ENCODE measurements at places on chromosomes 3 and 15.

DNA sequence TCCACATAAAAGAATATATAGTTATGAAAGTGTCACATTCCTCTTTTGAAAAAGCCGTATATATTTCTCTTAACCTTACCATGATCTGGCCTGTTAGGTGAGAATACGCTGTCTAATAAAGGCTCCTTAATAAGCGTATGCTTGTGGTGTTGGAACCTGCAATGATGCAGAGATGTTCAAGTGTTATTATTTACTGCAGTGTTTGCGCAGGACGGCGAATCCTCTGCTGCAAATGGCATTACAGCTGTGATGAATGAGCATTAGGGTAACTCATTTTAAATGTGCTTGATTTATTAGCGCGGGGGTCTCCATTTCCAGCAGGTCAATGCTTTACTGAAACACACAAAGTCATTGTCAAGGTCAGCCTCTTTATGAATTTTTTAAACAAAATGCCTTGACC lies 94.6 kb downstream of the CDIN1 start:
- no peak for DNase-seq

DNA sequence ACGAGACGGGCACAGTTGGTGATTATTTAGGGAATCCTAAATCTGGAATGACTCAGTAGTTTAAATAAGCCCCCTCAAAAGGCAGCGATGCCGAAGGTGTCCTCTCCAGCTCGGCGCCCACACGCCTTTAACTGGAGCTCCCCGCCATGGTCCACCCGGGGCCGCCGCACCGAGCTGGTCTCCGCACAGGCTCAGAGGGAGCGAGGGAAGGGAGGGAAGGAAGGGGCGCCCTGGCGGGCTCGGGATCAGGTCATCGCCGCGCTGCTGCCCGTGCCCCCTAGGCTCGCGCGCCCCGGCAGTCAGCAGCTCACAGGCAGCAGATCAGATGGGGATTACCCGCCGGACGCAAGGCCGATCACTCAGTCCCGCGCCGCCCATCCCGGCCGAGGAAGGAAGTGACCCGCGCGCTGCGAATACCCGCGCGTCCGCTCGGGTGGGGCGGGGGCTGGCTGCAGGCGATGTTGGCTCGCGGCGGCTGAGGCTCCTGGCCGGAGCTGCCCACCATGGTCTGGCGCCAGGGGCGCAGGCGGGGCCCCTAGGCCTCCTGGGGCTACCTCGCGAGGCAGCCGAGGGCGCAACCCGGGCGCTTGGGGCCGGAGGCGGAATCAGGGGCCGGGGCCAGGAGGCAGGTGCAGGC lies 318.0 kb downstream of the FGF12 start:
- DNase-seq: peak; percentile 48

DNA sequence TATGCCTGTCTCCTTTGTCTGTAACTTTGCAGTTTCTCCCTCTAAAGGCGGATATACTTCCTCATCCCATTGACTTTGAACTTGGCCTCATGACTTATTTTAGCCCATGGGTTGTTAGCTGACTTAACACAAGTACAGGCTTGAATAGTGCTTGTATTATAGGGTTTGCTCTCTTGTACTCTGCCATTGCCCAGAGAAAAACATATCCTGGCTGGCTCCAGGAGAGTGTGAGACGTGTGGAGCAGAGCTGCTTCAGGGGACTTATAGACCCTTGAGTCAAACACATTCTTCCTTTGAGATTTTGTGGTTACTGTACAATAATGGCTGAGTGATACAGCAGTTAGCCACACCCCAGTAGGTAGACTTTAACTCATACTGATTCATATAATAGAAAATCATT lies 124.0 kb downstream of the RAP2B start:
- no peak for DNase-seq

DNA sequence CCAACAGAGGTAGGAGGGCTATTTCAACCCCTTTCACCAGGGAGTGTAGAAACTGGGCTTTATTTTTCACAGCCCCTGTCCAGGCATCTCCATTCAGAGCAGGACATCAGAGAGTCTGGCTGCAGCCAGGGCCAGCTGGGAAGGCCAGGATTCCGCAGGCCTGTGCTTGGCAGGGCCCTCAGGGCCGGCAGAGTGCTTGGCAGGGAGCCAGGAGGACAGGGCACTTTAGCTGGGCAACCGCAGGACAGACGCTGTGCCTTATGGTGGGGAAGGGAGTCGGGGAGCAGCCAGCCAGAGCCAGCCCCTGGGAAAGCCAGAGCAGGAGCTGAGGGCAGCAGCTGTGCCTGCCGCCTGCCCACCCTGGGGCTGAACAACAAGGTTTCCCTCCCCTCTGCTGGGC lies 34.5 kb upstream of the IQCF6 start:
- DNase-seq: no peak

DNA sequence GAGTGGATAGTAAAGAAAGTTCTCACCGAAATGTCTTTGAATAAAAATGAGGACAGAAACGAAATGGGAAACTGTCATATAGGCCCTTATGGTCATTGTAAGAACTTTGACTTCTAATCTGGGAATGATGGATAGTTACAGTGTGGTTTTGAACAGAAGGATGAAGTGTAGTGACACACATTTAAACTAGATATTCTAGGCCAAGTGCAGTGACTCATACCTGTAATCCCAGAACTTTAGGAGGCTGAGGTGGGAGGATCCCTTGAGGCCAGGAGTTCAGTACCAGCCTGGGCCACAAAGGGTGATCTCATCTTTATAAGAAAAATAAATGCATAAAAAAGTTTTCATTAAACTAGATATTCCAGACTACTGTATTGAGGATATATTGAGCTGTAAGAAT lies 452.8 kb downstream of the ROBO1 start:
- DNase-seq: no peak

DNA sequence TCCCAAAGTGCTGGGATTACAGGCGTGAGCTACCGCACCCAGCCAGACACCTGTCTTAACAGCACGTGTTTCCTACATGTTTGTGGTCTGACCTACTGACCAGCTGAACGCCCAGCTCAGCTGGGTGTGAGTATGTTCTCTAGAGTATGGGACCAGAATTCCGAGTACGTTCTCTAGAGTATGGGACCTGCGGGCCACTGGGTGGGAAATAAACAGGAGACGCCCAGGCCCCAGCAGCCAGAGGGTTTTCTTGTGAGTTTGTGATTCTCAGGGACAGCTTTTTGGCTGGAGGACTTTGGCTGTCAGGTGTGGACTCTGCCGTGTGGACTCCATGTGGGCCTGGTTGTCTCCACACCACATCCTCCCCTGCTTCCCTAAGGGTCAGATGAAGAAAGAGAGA lies 87.3 kb downstream of the CHRD start:
- DNase-seq: no peak

- no peak for DNase-seq
Observed at GRCh38 chr3:17983106-17983505, 240.7 kb upstream of the TBC1D5 start.

DNA sequence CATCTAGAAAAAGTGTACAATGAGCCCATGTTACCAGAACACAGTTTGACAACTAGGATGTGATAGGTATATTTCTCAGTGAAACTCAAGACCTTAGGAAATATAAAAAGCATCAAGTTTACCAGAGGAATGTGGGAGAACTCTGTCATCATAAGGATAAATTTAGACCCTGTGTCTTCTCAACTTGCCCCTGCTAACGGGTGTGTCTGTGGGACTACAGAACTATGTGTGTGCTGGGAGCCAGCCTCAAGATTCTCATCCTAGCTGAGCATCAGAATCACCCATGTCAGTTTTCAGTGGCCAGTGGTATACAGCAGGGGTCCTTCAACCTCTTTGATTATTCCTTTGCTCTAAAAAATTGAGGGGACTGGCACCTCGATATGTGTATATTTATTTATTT lies 393.3 kb downstream of the PLCL2 start:
- no peak for DNase-seq

GRCh38 chr3:46998121-46998851 lies 18.8 kb downstream of the NBEAL2 start:
- peak; percentile 80 for DNase-seq

DNA sequence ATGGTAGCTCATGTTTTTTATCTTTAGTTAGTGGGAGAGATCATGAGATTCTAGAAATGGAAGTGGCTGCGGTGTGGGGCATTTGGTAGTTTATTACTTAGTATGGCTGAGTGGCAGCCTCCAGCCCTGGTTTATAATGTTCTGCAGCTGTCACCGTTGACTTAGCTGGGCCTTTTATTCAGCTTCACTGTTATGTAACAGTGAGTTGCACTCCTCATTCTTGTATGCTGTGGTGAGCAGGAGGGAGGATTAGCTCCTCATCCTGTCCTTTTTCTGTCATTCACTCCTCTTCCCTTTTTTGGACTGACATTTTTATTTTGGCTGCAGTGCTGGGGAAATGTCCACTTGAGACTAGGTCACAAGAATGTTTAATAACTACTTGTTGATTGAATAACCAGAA lies 29.5 kb downstream of the RAD54L2 start:
- DNase-seq: no peak

DNA sequence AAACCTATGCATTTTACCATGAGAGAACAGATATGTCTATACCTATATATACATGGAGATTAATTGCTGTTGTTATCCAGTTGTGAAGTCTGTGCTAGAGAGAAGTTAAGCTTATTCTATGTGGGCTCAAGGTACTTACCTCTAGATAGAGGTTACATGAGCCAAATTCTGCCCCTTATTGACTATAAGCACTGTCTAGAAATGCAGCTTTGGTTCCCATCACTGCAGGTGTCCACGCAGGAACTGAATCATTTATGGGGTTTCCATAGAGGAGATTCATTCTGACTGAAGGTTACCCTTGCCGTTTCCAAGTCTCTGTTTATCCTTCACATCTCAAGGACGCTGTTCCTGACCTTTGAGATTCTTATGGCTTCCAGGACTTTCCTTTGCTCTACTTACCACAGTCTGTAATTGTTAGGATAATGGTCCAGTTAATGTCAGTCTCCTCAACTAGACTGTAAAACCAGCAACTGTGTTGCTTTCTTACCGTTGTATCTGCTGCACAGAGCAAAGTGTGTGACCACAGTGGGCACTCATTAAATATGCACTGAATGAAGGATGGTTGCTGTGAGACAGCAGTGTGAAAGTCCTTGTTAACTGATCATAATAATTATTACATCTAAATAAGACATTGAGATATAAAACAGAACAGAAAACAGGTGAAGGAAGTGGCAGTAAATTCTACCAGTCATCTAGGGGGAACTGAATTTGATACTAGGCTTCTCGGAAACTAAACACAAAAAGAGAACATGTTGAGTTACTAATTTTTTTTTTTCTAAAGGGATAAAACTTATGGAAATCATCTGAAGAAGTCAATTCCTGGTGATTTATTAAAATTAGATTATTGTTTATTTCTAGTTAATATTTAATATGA lies 44.0 kb upstream of the BCL6 start:
- DNase-seq: no peak

- peak; percentile 79 for DNase-seq
Observed at GRCh38 chr3:159775372-159775961, 213.2 kb upstream of the IL12A start.

GRCh38 chr3:159856590-159857104 lies 132.0 kb upstream of the IL12A start:
- DNase-seq: no peak

DNA sequence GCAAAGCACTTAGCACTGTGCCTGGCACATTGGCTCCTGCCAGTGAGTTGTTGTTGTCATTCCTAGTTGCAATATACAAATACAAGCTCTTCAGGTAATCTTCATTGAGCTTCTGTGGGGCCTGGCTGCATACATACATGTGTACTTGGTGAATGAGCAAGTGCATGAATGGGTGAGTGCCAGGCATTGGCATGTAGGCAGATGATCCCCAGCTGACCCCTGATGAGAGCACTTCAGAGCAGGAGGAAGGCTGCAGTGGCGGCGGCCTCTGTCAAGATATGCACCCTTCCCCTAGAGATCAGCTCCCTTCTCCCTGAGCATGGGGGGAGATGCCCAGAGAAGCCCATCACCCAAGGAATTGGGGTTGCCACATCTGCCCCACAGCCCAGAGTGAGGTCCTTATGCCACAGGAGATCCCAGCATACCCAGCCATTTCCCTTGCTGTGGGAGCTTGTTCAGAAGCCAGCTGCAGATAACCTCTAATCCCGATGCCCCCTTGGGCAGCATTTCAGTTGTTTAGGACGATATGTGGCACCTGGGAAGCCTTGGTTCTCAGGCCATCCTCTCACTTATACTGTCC lies 8.8 kb downstream of the CACNA2D3 start:
- no peak for DNase-seq

GRCh38 chr3:101850246-101851051 lies 1.1 kb downstream of the NFKBIZ start:
- no peak for DNase-seq

- no peak for DNase-seq
Observed at GRCh38 chr3:117706756-117707155, 997.2 kb downstream of the TUSC7 start.

- DNase-seq: no peak
Observed at GRCh38 chr3:138328341-138328740, 1.3 kb downstream of the NME9 start.

GRCh38 chr3:55491296-55491816 lies 4.2 kb upstream of the WNT5A start:
- no peak for DNase-seq

DNA sequence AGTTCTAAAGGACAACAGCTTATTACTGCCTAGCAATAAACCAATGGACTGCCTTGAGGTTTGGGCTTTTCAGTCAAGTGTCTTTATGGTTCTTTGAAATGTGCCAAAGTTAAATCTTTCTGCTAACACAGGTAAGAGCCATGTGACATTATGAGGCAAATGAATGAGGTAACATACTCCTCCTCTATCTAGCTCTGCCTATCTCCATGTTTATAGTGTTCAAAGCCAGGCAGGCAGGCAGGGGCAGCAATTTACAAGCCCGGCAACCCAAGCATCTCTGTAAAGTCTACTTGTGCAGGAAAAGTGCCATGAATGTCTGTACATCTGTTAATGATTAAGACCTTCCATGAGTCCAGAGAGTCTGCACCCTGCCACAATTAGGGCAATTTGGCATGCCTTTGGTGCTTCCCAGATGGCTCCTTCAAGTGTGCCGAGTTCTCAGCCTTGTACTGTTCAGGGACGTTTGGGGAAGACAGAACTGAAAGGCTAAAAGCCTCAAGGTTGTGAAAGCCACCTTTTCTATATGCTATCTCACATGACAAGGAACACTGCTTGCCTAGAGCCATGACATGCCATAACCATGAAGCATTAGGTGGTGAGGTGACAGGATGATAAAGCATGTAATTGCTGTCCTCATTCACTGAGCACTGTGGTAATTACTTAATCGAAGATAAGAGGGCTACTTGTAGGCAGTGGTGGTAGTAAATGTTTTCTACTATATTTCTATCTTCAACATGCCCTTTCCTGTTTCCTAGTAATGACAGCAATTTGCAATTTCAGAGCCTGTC lies 41.4 kb upstream of the EIF1B start:
- no peak for DNase-seq

- DNase-seq: no peak
Observed at GRCh38 chr3:146747051-146747450, 141.9 kb upstream of the PLSCR5 start.

GRCh38 chr3:10289787-10290355 lies 2.9 kb downstream of the GHRL start:
- DNase-seq: no peak
